ENCODE measurements at places on chromosomes 2 and 18. TPM values are rescaled to one million over a fixed set of nuclear protein-coding genes. Genes with fewer than 3 reads are reported as not detected.

Gene MAPK4
- not detected for total RNA-seq

Gene FAM237A
- not detected for total RNA-seq

Gene FBXO48
- total RNA-seq, result 0.83 TPM

Gene TTR
- not detected for total RNA-seq

Gene DIPK1C
- total RNA-seq, result not detected

Gene HOXD10
- not detected for total RNA-seq

Gene GYPC
- 13.7 TPM for total RNA-seq

- no peak for DNase-seq
Observed at GRCh38 chr2:15096873-15097272, 464.3 kb downstream of the NBAS start.

- DNase-seq, result no peak
Observed at GRCh38 chr2:234290671-234291070, 206.2 kb downstream of the ARL4C start.

DNA sequence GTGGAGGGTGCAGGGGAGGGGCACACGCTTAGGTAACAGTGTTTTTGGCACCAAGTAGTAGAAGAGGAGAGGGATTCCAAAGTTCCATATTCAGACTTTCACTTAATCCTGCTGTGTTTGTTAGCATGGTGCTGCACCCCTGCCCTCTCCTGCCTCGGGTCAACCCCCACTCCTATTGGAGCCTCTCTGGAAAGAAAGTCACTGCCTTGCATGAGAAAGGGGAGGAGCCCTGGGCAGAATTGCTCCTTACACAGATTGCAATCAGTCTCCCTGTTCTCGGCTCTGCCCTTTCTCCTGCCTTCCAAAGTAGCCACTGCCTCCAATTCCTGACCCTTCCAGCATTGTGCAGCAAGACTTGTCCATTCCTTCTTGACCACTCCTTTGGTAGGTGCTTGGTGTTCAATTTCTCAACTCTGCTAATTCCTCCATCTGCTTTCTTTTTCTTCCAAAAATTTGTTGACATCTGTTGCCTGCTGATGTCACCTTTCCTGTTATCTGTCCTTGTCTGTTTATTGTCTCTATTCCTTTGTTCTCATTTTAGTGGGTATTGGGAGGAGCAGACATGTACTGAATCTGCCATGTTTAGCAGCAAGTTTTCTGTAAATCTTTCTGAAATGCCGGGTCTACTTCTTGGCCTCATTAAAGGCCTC, 225.4 kb downstream of the LOXHD1 start:
- no peak for DNase-seq

DNA sequence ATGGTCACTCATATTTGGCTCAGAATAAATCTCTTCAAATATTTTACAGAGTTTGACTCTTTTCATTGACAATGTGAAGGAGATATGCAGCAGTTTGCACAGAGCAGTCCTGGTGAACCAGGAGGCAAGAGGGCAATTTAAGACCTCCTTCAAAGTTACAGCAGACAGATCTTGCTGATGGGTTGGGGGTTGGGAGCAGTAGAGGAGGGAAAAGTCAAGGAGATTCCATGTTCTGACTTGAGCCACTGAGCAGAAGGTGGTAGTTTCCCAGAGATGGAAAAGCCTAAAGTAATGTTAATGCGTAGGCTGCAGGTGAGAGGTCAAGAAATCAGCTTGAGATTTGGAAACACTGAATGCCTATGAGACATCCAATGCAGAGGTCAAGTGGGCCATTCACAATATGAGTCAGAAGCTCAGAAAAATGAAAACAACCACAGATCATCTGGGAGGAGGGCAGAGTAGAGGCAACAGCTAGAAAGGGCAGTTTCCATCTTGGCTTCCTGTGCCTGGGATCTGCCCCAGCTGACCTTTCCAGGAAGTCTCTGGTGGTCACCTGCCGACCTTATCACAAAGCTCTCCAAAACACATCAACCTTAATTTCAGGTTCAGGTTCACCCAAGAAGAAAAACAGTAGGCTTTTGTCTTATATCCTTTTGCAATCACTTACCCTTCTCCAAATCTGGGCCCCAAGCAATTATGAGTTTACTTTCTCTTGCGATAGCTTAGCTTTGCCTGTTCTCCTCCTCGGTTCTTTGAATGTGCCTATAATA, 197.5 kb upstream of the ARL4C start:
- DNase-seq, result peak; percentile 30

- DNase-seq, result peak; percentile 24
Observed at GRCh38 chr2:53104263-53104662, 663.3 kb upstream of the CHAC2 start.

DNA sequence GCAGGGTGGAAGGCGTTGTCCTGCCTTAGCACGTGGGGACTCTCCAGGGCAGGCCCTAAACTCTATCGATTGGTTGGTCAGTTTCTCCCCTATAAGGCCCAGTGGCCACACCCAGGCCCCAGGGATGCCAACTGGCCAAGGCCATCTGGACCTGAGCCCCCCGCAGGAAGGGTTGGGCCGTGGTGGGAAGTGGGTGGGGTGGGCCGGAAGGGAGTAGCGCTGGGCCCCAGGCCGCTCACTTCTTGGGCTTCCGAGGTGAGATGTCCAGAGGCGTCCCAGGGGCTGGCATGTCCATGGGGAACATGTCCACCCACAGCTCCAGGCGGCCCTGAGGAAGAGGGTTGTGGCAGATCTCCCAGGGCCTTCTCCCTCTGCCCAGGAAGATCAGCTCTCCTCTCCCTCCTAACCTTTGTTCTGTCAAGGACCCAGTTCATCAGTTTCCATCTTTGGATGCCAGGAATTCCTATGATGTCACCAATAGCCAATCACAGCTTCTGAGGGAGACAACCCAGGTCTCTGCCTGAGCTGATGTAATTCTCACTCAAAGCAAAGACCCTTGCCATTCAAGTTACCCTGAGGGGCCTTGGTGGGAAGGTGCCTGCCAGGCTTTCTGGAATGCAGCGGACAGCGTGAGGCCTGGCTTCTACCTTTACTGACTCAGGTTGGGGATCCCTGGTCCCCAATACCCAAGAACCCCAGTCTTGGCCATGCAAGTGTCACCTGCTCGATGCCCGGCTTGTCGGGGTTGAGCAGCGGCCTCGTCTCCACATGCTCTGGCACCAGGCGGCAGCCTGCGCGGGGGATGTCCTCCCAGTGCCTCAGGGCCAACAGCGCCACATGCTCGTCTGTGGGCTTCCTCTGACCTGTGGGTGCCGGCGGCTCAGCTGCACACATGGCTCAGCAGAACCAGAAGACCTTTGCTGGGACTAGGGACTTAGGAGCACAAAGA, 14.4 kb downstream of the OTOF start:
- no peak for DNase-seq

GRCh38 chr18:34787931-34788532, 77.9 kb downstream of the DTNA start:
- peak; percentile 73 for DNase-seq

DNA sequence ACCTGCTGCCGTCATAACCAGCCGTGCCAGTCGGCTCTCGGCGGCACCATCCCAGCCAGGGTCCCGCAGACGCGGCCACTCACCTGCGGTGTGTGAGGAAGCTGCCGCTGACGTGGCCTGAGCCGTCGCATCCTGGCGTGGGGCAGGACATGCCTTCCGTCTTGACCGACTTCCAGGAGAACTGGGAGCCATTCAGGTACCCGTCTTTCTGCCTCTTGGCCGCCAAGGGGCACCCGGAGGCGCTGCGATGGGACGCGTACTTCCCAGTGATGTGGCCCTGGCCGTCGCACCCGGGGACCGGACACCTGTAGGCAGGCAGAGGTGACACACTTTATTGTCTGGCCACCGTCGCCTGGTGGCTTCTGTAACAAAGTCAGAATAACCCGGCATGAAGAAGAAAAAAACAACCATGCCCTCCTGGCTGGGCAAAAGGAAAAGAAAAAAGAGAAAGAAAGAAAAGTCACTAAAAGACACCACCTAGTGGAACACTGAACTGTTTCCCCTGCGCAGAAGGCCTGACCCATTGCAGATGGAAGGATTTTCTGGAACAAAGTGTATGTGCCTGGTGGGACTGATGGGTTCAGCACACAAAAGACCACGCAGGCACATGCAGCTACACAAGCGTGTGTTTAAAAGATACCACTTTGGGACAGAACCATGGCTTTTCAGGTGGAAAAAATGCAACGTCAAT, 94.9 kb upstream of the PXDN start:
- DNase-seq, result no peak

- DNase-seq, result no peak
Observed at GRCh38 chr2:60706021-60706420, 50.0 kb upstream of the PAPOLG start.

DNA sequence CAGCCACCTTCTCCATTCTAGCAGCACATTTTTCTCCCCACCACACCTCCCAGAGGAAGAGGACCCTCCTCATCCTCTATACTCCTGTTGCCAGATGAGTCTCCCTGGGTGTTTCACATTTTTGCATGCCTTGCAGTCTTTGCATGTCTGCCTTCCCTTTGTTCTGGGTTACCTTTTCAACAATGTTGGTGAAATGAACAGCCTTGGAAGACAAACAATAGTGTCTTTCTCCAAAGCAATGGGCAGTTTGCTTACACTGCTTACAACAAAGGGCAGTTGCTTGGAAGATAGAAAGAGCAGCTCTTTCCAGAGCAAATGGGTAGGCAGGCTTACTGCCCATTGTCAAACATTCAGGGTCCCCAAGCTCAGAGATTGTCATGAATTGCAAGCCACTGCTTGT, 14.5 kb upstream of the SEH1L start:
- no peak for DNase-seq

GRCh38 chr2:216066230-216066629, 15.4 kb downstream of the PECR start:
- no peak for DNase-seq

DNA sequence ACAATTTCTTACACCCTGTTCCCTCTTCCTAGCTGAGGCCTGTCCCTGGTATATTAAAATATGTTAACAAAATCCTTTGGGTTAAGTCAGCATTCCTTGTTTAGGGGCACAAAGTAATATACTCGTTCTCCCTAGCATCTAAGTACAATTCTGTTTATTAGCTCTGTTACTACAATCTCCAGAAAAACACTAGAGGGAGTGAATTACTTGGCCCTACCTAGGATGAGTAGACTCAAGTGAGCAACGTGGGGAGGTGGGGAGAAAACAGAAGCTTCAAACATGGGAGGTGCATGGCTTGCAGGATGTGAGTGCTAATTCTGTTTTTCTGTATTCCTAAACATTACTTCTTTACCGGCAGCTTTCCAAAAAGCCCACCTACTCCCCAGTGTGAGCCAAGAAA, 89.7 kb downstream of the FSIP2 start:
- DNase-seq, result no peak

- DNase-seq, result no peak
Observed at GRCh38 chr2:196315388-196316049, 144.1 kb upstream of the STK17B start.

DNA sequence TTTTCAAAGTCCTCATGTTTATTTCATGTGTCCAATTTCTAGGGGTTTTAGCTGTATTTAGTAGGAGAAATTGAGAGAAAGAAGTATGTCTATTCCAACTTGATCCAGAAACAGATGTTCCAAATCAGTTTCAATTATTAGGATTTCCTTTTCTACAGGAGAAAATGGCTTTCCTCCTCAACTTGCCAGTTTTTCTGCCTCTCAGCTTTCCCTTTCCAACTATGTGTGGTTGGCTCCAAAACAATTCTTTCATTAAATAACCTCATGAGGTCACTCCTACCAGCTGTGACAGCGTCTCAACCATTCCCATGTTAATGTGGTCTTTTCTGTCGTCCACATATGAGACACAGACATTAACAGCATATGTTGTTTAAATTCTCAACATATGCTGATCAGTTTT, 13.1 kb downstream of the XIRP2 start:
- DNase-seq, result peak; percentile 0

DNA sequence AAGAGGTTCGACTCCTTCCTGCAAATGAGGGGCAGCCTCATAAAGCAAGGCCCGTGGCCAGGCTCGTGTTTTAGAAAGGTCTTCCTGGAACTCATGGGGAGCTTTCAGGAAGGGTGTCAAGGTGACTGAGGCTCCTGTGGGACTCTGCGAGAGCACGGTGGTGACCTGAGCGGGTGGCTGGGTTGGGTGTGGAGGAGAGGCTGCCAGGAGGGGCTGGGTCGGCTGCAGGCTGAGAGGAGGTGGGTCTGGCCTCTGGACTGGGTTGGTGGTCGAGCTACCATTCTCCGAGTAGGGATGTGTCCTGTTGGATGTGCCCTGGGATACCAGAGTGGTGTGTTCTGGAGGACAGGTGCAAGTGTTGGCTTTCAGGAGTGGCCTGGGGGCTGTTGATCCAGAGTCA, 86.4 kb downstream of the DGKD start:
- no peak for DNase-seq

DNA sequence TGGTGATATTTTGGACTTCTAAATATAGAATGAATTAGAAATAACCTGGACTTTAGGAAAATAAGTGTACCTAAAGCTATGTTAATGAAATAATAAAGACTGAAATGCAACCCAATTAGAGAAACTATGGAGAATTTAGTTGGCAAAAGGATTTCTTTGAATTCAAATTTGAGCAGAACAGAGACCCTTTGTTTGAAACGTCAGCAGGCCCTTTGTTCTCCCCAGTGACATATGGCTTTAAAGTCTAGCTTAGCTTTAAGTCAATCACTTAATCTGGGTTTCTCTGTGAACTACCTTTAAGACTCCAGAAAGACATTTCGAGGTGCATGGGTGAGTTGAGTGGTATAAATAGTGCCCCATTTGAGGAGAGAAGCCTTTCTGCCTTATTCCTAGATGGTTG, 130.5 kb upstream of the CREB1 start:
- no peak for DNase-seq

DNA sequence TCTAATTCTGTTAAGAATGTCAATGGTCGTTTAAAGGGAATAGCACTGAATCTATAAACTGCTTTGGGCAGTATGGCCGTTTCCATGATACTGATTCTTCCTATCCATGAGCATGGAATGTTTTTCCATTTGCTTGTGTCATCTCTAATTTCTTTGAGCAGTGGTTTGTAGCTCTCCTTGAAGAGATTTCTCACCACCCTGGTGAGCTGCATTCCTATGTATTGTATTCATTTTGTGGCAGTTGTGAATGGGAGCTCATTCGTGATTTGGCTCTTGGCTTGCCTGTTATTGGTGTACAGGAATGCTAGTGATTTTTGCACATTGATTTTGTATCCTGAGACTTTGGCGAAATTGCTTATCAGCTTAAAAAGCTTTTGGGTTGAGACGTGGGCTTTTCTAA, 38.3 kb upstream of the WDR75 start:
- peak; percentile 67 for DNase-seq

GRCh38 chr18:57802213-57803102, 657 bp downstream of the ATP8B1 start:
- DNase-seq, result no peak

GRCh38 chr2:101149241-101150192, 1.7 kb downstream of the TBC1D8 start:
- DNase-seq, result no peak

GRCh38 chr18:45049578-45050319, 369.1 kb downstream of the SETBP1 start:
- DNase-seq, result no peak

Measured in myocyte (in vitro differentiated cells).